ENCODE measurements at places on chromosomes 6 and 20.

DNA sequence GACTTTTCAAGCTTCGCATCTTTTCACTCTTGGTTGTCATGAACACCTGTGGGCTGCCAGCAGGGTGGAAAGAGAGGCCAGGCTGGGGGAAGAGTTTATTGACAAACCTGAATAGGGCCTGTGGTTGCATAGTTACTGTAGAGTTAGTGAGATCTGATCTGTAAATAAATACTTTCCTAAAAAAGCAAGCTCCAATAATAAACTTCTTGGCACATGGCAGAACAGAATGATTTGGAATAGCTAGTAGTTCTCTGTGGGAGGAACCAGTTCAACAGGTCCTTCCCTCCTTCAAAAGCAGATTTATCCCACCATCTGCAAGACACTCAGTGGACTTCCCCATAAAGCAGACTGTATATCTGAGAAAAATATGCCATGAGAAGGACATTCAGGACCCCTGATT is 445.0 kb downstream of the HACE1 start:
- DNase-seq, result no peak

- no peak for DNase-seq
Observed at GRCh38 chr6:25447570-25447929, 168.4 kb downstream of the CARMIL1 start.

DNA sequence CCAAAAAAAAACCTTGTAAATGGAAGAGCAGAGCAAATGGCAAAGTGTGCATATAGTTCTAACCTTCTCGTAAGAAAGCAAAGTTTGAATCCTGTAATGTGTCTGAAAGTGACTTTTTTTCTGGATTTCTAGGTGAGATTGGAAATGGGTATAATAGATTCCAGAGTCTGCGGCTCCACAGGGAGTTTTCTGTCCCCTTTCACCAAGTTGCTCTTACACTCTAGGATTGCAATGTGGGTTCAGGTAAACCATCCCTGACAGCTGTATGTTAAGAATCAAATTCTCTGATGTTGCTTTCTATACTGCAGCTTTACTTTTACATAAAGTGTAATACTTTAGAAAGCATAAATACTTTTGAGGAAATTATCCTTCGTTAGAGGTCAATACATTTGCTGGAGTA is 260.1 kb downstream of the PRL start:
- DNase-seq, result no peak

DNA sequence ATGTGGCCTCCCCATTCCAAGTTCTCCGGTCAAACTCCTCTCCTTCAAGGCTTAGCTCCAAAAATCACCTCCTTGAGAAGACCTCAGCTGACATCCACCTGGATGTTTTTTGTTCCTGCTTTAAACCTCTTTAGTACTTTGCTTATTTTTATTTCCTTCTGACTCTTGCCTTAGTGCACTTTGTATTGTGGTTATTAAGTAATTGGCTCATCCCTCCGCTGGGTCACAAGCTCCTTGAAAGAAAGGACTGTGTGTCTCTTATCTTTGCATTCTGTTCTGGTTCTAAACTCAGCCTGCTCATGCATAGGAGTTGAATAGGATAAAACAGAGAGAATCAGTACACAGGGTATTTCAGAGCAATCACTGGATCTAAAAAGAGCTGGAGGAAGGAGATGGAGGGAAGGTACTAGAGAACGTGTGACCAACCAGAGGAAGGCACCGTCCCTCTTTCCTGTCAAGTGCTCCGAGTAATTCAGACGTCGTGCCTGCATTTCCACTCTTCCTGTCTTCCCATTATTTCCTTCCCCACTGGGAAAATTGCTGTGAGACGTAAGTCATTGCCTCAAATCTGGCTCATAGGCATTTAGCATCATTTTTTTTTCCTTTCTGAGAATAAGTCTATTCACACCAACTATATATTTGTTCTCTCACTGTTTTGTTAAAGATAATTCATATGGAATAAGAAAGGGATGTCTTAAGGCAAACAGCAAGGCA is 59.7 kb upstream of the GLP1R start:
- DNase-seq, result no peak

GRCh38 chr6:112439010-112439409 is 91.9 kb downstream of the RFPL4B start:
- no peak for DNase-seq

GRCh38 chr20:38197619-38198018 is 32.5 kb upstream of the TGM2 start:
- DNase-seq, result no peak

GRCh38 chr20:55500130-55500529 is 505.2 kb downstream of the CBLN4 start:
- DNase-seq, result no peak

- DNase-seq, result no peak
Observed at GRCh38 chr6:11951868-11952267, 60.2 kb upstream of the HIVEP1 start.

GRCh38 chr6:136788069-136788902 is 4.0 kb downstream of the MAP3K5 start:
- no peak for DNase-seq
